ENCODE measurements at places on chromosomes 3 and 15. TPM values are rescaled to one million over a fixed set of nuclear protein-coding genes. Genes with fewer than 3 reads are reported as not detected.

The MRPS25 gene
- total RNA-seq = 48.8 TPM

- DNase-seq = no peak
Measured at GRCh38 chr3:75144406-75144805, 519.7 kb upstream of the FRG2C start.

DNA sequence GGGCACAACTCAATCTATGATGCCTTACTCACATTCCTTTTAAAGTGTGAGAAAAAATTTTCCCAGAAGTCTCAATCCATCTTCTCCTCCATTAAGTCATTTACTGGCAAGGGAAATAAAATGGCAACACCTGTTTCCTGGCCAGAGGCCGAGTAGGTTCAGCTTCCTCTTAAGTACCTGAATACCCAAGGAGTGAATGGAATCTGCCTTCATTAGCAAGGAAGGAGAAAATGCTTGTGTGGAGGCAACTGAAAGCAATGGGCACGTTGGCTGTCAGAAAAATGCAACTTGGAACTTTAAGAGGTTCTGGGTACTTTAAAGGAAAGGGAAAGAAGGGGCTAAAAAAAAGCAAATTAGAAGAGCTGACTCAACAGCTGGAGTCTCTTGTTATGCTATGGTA is 423.6 kb upstream of the ARL6 start:
- no peak for DNase-seq

GRCh38 chr15:55284426-55284825 is 5.2 kb downstream of the RAB27A start:
- DNase-seq = no peak

DNA sequence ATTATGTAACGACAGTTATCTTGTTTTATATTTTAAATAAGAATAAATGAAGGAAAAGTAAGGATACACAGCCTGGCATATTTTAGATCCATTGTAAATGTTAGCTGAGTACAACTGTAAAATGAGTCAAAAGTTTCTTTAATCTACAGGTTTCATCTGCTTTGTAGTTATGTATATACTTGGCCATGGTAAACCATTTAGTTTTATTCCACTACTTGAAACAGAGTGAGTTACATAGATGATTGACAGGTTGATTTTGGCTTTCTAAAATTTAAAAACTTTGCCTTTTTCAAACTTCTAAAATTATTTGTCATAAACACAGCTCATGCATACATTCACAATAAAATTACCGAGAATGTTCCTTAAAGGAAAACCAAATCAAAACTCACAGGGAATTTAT is 371.2 kb downstream of the ROBO1 start:
- no peak for DNase-seq

The CCR4 gene
- 0.49 TPM for total RNA-seq

DNA sequence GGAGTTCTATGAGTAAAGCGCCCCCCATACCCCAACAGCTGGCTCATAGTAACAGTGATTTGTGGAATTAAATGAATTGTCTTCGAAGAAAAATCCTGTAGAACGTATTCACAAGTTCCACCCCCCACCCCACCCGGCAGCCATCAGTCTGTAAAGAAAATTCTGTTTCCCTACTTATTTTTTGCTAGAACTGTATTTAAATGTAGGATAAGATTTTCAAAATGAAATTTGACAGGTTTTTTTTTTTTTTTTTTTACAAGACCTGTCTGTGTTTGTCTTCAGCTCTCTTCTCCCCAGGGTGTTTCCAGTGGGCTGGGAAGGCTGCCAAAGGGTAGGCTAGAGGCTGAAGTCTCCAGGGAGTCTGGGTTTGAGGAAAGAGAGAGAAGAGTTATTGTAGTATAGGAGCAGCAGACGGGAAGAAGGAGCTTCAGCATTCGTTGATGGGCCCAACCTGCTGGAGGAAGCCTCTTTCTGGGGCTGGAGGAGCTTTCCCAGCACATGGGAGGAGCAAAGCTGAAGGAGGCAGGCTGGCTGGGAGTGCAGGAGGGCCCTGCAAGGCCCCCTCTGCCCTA is 130.6 kb upstream of the SEMA6D start:
- no peak for DNase-seq

GRCh38 chr3:51997935-51998596 is 2.4 kb upstream of the RPL29 start:
- no peak for DNase-seq

The BOC gene
- total RNA-seq = 20.5 TPM

DNA sequence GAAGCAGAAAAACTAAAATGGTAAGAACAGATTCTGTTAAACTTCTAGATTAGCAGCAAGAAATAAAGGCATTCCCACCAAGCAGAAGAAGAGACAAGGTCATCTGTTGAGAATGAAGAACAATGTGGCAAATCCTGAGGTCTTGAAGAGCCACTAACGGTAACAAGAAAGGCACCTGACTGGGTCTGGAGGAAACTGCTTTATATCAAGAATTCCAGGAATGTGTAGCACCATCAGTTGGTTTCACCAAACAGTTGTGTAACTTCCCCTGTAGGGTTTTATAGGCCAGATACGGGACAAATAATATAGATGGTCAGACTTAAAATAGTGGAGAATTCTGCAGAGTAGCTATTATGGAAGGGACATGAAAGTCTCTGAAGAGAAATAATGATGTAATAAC is 57.3 kb downstream of the ACAP2 start:
- DNase-seq = no peak

GRCh38 chr3:123745184-123745855 is 138.8 kb downstream of the MYLK start:
- no peak for DNase-seq

- no peak for DNase-seq
Measured at GRCh38 chr3:178306432-178307115, 229.7 kb upstream of the KCNMB2 start.

The SCAPER gene
- total RNA-seq = 20.7 TPM

GRCh38 chr3:138367911-138368310 is 19.5 kb downstream of the MRAS start:
- DNase-seq = no peak

DNA sequence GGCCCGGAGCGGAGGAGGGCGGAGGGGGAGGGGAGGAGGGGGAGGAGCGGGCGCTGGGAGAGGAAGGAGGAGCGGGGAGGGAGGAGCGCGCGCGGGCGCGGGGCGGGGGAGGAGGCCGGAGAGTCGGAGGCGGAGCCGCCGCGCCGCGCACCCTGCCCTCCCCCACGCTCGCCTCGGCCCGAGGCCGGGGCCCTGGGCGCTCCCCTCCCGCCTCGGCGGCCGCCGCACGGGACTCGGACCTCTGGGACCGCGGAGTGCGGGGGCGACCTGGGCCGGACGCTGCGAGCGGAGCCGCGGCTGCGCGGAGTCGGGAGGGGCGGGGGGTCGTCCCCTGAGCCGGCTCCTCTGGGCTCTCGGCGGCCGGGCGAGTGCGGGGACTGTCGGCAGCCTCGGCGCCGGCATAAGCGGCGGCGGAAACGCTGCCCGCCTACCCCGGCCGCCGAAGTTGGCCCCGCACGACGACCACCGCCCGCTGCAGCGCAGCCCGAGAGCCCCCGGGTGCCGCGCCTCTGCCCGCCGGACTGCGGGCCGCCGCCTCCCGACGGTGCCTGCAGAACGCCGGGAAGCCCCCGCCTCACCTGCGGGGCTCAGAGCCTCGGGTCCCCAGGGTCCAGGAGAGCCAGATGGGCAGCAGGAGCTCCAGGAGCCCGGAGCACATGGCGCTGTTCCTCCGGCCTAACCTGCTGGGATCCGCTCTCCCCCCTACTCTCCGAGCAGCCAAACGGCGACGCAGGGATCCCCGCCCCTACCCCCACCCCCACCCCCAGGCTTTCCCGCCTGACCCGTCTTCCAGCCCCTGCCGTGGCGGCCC is 406 bp upstream of the GABRB3 start:
- DNase-seq = peak; percentile 83

DNA sequence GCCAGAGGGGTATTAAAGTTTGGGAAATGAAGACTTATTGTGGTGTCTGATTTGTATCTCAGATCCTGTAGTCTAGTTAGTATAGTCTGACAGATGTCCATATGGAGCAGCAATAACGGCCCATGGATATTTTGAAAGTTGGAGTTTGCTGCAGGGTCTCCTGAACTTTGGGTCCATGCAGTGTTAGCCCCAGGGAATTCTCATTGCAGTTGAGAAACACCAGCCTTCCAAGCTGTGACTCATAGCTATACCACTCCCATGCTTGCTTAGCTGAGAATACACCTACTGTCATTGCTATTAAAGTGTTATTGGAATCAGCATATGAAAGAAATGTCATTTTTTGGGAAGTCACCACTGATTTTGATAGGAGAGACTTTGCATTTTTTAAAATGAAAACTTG is 29.2 kb downstream of the TMOD2 start:
- DNase-seq = no peak

- peak; percentile 68 for DNase-seq
Measured at GRCh38 chr3:149377408-149378364, at the start of gene TM4SF1. TM4SF1 (minus strand) TSS chr3:149377649; CDS start chr3:149377547, 102 bp downstream.

The VGLL3 gene
- total RNA-seq = 39.2 TPM

The BFSP2 gene
- not detected for total RNA-seq

- no peak for DNase-seq
Measured at GRCh38 chr3:153246806-153247205, 84.8 kb downstream of the RAP2B start.

The OSTN gene
- total RNA-seq = not detected
